Smooth muscle cell of the brain vasculature (primary cell): ENCODE measurements at places on chromosomes 1 and 21.

- DNase-seq = no peak
These were observed 68.1 kb downstream of the PAPPA2 start for GRCh38 chr1:176531036-176531435.

- DNase-seq = no peak
These were observed 6.1 kb downstream of the NENF start for GRCh38 chr1:212438831-212439237.

- no peak for DNase-seq
These were observed 16.5 kb downstream of the CACNA1E start for GRCh38 chr1:181499825-181500224.

DNA sequence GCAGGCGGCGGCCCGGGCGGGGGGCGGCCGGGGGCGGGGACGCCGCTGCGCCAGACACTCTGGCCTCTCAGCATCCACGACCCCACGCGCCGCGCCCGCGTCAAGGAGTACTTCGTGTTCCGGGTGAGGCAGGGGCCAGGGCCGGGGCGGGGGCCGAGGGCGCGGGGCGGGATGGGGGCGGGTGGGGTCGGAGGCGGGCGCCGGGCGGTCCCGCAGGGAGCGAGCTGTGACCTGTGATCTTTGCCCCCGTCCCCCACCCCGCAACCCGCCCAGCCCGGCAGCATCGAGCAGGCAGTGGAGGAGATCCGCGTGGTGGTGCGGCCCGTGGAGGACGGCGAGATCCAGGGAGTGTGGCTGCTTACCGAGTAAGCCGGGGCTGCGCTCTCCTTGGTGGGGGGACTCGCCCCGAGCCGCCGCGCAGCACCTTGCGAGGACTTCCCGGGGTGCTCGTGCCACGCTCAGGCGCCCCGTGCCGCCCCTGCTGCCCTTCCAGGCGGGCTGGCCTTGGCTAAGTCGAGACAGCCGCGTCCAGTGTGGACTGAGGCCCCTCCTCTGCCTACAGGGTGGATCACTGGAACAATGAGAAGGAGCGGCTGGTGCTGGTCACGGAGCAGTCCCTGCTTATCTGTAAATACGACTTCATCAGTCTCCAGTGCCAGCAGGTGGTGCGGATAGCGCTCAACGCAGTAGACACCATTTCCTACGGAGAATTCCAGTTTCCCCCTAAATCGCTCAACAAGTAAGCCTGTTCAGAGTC is 514 bp downstream of the TPRG1L start:
- no peak for DNase-seq

DNA sequence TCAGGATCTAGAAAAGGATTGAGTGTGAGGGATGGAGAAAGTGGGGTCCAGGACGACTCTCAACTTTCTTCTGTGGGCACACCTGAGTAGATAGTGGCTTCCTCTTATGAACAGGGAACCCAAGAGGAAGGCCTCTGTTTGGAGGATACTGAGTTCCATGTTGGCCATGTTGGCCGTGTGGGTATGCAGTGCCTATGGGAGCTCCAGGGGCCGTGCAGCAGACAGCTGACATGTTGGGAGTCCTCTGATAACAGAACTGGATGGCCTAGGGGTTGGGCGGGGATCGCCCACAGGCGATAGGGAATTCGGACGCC is 43.0 kb downstream of the TMEM53 start:
- no peak for DNase-seq

GRCh38 chr1:7680955-7681268 is 90.2 kb upstream of the VAMP3 start:
- DNase-seq = no peak

DNA sequence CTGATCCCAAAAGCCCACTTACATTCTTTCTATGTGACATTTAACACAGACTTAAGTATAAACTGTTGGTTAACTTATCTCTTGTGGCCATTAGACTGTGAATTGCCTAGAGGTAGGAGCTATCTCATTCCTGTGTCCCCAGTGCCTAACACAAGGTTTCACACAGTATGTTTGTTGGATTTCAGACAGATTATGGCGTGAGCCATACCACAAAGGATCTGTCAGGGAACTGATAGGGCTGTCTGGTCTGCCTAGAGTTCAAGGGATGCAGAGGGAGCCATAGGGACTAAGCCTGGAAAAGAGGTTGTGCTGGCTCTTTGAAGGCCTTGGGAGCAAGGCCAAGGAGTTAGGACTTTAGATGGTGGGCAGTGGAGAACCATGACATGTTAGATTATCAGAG is 40.0 kb downstream of the MEF2D start:
- DNase-seq = no peak

DNA sequence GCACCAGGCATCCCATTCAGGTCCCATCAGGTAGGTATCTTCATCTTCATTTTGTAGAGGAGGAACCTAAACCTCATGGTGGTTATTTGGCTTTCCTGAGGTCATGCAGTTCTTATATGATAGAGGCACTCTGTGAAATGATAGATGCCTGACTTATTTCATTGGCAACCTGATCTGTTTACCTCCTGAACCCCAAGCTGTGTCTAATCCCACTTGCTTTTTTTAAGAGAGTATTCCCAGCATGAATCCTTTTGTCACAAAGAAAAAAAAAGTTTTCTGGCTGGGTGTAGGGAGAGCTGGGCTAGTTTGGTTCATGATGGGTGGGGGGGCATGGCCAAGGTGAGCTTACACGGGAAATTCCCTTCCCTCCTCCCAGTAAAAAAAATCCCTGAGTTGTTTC is 154.2 kb downstream of the TENT5C start:
- no peak for DNase-seq
